Muscle of back (tissue), 13 donors: ENCODE measurements at places on chromosomes 7 and 10.
A peak's percentile ranks its signal among the peaks of the same experiment; 100 is the strongest.

- no peak for DNase-seq
Measured at GRCh38 chr10:112244197-112244596, 39.0 kb upstream of the TECTB start.

DNA sequence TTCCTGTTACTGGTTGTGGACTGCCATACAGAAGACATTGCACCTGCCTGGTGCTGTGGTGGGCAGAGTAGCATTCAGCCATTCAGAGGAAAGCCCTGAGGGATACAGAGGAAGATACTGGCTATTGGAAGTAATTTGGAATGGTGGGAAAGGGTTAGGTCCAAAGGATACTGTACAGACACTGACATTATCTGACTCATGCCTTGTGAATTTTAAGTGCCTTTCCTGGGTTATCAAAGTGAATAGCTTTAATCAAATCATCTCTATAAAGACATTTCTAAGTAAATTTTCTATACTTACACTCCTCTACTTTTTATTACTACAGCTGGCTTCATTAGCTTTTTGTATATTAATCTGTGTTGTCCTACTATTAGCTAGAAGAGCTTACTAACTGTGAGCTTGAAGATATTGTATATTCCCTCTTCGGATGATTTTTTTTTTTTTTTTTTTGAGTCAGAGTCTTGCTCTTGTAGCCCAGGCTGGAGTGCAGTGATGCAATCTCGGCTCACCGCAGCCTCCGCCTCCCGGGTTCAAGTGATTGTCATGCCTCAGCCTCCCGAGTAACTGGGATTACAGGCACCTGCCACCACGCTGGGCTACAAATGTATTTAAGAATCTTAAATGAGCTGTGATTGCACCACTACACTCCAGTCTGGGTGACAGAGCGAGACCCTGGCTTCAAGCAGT, 186.5 kb downstream of the ADK start:
- DNase-seq = no peak

DNA sequence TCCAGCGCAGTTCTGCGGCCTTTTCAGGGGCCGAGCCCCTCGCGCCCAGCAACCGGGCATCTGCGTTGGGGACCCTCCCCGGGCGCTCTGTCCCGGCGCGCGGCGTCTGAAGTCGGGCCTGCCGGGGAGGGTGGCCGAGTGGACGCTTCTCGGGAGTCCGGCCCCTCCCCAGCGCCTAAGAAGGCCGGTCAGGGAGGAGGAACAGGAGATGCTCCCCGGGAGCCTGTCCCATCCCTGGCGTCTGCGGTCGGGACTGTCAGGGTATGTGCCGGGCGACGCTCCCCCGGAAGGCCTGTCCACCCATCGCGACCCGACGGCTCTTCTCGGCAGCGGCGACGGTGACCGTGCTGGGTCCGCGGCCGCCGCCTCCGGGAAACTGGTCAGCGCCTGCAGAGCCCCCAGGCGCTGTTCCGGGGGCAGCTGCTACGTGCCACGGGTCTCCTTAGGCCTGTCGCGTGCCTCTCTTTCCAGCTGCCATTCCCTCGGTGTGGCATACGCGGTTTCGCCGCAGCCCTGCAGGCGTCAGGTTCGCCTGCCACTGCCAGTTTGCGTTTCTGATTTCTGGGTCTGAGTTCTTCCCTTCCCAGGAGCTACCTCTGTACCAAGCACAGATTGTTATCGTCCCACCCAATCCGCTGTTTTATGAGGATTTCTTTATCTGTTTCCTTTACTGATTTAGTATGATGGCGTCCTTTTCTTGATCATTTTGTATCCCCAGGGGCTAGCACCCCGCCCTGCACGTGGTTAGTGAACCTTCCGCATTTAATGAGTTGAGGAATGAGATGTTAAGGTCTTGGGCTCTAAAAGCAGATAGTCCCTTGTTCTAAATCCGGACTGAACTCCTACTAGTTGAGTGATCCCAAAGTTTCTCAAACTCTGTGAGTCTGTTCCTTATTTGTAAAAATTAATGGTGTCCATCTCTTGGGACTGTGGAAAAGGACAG, 782 bp downstream of the IFIT5 start:
- peak; percentile 44 for DNase-seq

- DNase-seq = no peak
Measured at GRCh38 chr7:142185069-142185468, 72.8 kb downstream of the PRSS58 start.

- no peak for DNase-seq
Measured at GRCh38 chr10:17210361-17210760, 8.9 kb upstream of the TRDMT1 start.
